8988T (cell line): ENCODE measurements at places on chromosomes 1 and 21.

GRCh38 chr1:204477036-204477740 is 17.4 kb downstream of the PIK3C2B start:
- DNase-seq, result no peak

GRCh38 chr1:158208586-158209116 is 28.0 kb downstream of the CD1D start:
- DNase-seq, result no peak

DNA sequence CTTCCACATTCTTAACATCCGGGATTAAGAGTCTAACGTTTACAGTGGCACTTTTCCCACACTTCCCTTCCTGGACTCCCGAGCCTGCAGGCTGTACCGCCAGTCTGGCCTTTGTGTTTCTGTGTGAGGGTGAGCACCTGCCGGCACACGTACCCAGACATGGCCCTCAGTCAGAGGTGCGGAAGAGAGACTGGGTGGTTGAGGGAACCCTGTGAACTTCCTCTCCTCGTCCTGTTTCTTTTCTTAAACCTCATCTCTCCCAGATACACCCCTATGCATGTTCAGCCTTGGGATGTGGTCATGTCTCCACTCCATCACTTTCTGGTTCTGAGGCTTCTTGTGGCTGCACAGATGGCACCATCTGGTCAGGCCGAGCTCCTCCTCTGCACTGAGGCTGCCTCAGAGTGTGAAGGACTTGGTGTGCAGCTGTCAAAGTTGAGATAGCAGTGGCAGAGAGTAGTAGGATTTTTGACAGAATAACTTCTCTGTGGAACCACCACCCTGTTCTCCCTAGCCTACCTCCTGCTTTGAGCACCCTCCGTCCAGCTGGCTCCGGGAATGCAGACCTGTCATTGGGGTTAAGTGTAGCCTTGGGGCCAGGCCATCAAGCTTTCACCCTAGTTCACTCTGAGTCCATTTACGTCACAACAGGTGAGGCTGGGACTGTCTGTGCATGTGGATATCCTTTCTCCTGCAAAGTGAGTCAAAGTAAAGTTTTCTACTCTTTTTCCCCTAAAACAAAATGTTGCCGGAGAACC is 31.4 kb downstream of the VASH2 start:
- DNase-seq, result no peak

DNA sequence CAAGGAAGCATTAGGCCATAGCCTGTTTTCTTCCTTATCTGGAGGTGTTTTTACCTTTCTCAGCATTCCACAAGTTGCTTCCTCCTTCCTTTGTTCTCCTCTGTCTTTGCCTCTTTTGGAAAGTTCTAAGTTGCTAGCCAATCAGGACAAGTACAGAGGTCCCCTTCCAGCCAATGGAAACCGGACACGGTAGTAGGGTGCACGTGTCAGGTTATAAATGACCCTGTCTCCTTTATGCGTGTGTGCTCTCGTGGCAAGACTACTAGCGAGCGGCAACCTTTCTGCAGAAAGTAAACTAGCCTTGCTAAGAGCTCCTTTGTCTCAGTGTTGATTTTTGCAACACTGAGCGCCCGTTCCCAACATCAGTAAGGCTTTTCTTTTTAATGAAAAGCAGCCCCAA is 1.5 kb upstream of the ACADM start:
- no peak for DNase-seq

DNA sequence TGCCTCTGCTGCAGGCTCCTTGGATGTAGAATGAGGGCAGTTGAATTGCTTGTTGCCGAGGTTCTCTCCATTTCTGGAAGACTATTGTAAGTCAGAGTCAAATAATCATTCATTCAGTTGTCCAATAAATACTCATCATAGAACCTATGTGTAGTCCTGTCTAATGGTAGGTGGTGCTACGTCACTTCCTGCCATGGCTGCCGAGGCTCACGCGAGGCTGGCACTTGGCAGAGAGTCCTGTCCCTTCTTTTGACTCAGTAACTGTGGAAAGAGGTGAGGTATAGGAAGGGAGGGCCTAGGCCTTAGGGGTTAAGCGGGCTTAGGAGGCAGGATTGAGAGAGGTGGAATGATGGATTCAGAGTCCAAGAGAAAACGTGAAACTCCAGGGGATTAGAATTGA is 9.7 kb downstream of the ADARB1 start:
- no peak for DNase-seq

- DNase-seq, result no peak
These were observed 14.7 kb downstream of the RNF2 start for GRCh38 chr1:185059950-185060571.

DNA sequence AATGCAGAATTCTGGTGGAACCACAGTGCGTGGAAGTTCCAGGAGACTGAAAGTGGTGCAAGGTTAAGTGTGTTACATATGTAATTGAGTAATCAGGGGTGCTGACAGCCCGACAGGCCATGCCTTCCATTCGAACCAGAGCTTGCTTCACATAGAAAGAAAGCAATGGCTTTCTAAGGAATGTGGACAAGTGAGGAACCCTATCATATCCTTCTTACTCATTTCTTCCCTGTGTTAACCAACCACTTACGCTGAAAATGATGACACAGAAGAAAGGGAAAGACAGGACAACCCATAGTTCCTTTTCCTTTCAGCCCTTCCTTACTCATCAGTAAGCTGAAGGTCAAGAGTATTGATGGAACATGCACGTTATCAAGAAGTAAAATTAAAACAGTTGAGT is 48.1 kb upstream of the KCNA3 start:
- no peak for DNase-seq

- no peak for DNase-seq
These were observed 36.0 kb downstream of the UBE4B start for GRCh38 chr1:10068605-10069294.

- DNase-seq, result no peak
These were observed 48.4 kb downstream of the DOP1B start for GRCh38 chr21:36204980-36205379.

- no peak for DNase-seq
These were observed 927 bp downstream of the UAP1 start for GRCh38 chr1:162562470-162562828.

- DNase-seq, result no peak
These were observed 156.8 kb downstream of the ZBTB18 start for GRCh38 chr1:244207935-244208244.

DNA sequence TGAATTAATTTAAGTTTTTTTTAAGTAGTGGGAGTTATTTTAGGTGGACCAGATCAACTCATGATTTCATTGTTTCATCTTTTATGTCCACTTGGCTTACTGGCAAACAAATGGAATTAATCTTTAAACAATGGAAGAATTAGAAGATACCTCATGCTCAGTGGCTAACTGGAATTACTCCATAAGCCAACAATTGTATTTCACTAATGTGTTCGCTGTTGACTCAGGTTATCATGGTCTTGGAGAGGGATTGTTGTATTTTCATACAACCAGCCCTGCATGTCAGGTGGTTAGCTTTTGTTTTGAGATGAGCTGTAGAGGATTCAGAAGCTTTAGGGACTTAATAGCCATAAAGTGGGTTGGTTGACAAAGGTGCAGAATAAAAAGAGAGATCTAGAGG is 57.2 kb upstream of the HMCN1 start:
- DNase-seq, result no peak

GRCh38 chr1:40239626-40240025 is 8.1 kb upstream of the TMCO2 start:
- no peak for DNase-seq

DNA sequence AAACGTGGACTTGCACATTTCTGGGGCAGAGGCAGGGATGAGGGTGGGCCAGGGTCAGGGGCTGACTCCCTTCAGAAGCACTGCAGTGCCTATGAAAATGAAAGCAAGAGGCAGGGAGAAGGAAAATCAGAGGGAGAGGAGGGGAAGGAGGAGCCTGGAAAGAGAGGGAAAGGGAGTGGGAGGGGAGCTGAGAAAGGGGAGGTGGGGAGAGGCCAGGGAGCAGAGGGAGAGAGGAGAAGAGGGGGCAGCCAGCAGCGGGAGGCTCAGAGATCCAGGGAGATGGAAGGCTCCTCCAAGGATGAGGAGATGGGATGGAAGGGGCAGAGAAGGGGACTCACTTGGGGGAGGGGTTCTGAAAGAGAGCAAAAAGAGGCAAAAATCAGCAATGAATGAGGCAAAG is 96.3 kb upstream of the KLHDC7A start:
- DNase-seq, result no peak

DNA sequence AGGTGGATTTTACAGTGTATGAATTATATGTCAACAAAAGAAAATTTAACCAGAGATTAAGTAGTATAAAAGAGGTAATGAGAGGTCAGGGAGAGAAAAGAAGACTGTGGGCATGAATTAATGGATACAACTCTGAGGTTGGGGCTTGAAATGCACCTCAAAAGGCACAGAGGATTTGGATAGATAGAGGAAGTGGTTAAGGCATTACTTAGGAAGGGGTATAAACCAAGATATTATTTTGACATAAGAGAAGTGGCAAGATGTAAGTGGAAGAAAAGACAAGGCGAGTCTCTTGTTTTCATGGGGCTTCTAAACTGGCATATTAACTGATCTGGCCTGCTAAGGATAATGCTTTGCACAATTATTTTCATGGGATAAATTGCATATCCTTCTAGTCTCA is 34.1 kb downstream of the RAP1A start:
- DNase-seq, result no peak

DNA sequence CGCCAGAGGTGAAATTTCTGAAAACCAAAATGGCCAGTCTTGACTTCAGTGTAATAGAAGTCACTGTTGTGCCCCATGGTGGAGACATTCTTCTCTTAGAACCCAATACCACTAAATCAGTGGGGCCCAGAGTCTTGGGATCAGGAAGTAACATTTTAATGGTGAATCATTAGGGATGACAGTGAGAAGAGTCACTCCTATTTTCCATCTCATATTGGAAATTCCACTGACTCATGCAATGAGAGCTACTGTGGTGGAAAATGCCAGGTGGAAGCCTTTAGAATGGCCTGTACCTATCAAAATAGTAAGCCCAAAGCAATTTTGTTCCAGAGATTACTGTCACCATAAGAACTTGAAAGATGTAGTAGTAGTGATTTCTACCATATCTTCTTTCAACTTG is 20.6 kb upstream of the PPM1J start:
- peak; percentile 60 for DNase-seq

DNA sequence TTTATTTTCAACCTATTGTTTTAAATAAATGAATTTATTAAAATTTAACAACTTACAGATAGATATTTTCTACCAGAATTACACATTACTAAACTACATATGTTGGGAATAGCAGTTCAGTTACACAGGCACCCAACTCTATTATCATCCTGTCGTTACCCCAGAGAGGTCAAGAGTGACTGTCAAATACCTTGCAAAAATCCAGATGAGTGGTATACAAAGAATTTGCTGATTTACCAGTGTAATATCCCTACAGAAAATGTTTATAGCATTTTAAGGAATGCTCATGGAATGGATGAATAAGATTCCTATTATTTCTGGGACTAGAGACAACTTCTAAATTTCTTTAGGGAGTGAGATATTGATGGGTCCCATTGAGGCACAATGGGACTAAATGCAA is 300.7 kb upstream of the RGS18 start:
- no peak for DNase-seq

GRCh38 chr1:230228236-230228897 is 161.3 kb downstream of the GALNT2 start:
- DNase-seq, result no peak

DNA sequence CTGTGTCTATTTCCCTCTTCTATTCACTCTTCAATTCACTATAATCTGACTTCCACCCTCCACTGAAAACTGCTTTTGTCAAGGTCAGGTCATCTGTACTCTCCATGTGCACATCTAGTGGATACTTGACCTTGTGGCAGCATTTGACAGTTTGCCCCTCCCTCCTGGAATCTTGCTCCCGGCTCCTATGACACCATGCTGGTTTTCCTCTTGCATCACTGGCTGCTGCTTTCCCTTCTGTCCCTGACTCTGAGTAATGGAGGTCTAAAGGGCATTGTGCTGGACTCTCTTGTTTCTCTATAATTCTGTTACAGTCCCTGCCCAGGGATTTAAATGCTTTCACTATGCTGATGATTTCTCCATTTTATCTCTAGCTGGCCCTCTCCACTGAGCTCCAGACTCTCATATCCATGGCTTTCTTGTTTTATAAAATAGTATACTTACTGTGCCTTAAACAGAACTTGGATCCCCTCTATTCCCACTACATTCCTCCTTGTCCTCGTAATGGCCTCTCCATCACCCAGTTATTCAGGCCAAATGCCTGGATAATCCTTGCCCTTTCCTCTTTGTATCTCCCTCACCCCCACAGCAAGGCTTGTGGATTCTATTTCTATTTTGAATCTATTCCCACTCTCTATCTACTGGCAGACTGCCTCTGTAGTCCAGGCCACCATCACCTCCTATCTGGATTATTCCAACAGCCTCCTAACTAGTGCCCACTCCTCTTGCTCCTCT is 36.8 kb upstream of the PODN start:
- no peak for DNase-seq

GRCh38 chr1:21906173-21907078 is 30.7 kb downstream of the HSPG2 start:
- DNase-seq, result no peak

- no peak for DNase-seq
These were observed 4.1 kb downstream of the GPA33 start for GRCh38 chr1:167086033-167086432.

GRCh38 chr21:30935121-30935888 is 53.9 kb upstream of the KRTAP11-1 start:
- DNase-seq, result no peak

DNA sequence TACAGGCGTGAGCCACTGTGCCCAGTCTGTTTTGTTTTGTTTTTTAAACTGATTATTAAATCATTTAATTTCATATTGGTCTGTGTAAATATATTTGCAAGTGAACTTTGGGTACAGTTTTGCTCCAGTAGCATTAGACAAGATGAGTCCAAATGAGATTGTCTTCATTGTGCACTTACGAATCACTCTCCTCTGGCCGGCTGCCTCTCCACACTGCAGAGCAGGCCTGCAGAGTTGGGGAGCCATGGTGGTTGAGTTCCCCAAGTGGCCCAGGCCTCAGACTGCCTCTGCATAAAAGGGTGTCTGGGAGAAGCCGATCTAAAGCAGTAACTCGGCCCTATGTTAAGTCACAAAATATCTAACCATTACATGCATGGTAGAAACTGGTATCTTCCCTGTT is 74.8 kb downstream of the ATP5PO start:
- DNase-seq, result no peak

GRCh38 chr1:208520438-208521099 is 276.4 kb upstream of the PLXNA2 start:
- no peak for DNase-seq

GRCh38 chr1:32933742-32934322 is 30.8 kb downstream of the RNF19B start:
- DNase-seq, result no peak

GRCh38 chr1:28983509-28984310 is 69.3 kb downstream of the EPB41 start:
- DNase-seq, result no peak

DNA sequence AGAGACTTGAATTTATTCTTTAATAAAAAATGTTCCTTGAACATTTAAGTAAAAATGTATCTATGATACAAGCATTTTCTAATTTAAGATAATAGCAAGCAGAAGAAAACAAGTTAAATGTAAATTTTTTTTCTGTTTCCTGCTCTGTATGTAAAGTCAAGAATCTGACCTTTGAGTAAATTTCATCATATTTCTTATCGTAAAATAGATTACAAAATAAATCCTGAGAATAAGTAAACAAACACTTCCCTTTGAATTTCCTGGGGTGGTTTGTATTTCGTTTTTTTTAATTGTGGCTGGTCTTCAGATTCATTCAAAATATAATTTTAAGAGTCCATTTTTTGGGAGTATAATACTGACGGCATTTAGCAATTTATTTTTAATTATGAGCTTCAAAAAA is 77.6 kb downstream of the POU2F1 start:
- DNase-seq, result no peak

- DNase-seq, result no peak
These were observed 9.6 kb upstream of the RNF223 start for GRCh38 chr1:1083416-1084371.

GRCh38 chr1:99573431-99574217 is 72.3 kb upstream of the PALMD start:
- DNase-seq, result no peak
